ENCODE measurements at places on chromosomes 4 and X.

- DNase-seq, result no peak
Observed at GRCh38 chr4:15893962-15894361, 44.6 kb downstream of the FGFBP1 start.

DNA sequence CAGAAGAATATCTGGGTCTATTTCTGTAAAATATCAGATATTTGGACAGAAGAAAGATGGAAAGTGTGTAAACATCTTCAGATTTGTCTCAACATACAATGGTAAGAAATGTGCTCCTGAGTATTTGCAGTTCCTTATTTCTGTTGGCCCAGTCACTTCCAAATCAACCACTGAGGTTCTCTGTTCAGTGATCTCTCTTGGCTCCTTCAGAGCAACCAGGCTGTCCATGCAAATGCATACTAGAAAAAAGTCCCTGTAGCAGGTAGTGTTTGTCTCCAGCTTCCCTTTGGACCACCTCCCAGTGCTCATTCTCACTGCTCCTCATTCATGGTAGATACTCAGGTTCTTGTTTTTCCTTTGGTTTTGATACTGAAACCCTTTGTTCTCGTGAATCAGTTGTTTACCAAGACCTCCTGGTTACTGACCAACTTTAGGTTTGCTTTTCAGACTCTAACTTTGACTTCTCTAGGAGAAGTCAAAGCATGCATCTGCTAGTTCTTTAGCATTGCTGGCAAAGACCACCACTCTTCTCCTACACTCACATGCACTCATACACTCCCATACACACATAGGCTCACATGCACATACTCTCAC lies 28.8 kb downstream of the ASIC5 start:
- DNase-seq, result no peak

DNA sequence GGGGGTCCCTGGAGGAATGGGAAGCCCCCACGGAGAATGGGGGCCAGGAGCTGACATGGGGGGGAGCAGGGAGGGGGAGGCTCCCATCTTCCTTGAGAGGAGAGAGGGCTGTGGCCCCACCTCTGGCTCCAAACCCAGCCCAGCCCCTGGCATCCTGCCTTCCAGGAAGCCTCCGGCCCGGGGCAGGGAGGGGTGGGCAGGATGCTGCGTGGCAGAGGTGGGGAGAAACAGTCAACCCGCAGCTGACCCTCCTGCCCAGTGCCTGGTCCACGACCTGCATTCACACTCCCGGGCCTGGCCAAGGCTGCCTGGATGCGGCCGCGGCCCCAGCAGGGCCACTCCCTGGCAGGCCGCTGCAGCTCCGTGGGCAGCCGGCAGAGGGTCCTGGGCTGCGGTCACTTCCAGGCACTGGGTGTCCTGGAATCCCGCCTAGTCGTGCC lies 39.0 kb downstream of the CPLX1 start:
- DNase-seq, result no peak

- DNase-seq, result no peak
Observed at GRCh38 chrX:104084534-104085277, 8.7 kb upstream of the TMSB15C start.

DNA sequence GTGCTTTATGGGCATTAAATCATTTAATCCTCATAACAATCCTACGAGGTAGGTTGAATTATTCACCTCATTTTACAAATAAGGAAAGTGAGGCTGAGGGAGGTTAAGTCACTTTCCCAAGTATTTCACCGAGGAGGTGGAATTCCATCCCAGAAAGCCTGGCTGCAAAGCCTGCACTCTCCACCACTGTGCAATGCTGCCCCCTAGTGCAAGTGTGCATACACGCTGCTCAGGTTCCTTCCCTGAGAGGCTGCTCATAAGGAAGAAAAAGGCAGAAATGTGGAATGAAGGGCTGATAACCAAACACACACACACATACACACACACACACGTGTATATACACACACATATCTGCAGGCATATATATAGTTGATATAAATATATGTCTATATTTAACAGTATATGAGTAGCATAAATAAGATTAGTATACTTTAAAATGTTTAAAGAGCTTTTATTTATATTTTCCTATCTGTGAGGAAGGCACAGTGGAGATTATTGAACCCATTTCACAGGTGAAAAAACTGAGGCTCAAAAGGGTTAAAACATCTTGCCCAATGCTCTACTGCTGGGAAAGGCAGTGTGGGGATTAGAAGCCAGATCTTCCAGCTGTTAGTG lies 714.5 kb upstream of the TENM3 start:
- DNase-seq, result no peak

DNA sequence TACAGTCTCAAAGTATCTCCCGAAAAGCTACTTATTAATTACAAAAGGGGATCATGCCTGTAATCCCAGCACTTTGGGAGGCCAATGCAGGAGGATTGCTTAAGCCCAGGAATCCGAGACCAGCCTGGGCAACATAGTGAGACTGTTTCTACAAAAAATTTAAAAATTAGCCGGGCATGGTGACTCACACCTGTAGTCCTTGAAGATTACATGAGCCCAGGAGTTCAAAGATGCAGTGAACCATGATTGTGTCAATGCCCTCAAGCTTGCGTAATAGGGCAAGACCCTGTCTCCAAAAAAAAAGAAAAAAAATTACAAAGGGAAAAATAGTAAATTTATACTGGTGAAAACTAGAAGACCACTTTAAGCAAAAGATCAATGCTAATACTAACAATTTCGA lies 3.3 kb upstream of the PORCN start:
- no peak for DNase-seq

DNA sequence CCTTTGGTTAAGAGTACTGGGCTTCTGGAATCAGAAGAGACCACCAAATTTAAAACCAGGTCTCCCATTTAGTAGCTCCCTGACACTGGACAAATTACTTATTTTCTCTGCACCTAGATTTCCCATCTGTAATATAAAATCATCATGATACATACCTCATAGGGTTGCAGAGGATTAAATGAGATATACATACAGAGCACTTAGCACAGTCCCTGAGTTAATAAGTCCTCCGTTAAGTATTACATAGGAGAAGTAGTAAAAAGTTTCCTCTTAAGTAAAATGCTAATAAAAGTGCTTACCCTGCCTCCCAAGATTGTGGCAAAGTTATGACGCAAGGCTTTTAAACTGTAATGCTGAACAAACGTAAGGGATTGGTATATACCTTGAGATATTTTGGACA lies 539 bp upstream of the CHIC1 start:
- no peak for DNase-seq

- DNase-seq, result no peak
Observed at GRCh38 chr4:53098681-53099121, 236.6 kb downstream of the RASL11B start.

- no peak for DNase-seq
Observed at GRCh38 chr4:120819805-120820437, 102.6 kb downstream of the PRDM5 start.

- DNase-seq, result no peak
Observed at GRCh38 chr4:56164907-56165306, 216.2 kb downstream of the CEP135 start.

GRCh38 chr4:60809486-60809800 lies 390.7 kb upstream of the ADGRL3 start:
- no peak for DNase-seq

- no peak for DNase-seq
Observed at GRCh38 chr4:98642991-98643426, 15.4 kb downstream of the TSPAN5 start.

- DNase-seq, result no peak
Observed at GRCh38 chr4:3489451-3489962, 26.4 kb downstream of the DOK7 start.

DNA sequence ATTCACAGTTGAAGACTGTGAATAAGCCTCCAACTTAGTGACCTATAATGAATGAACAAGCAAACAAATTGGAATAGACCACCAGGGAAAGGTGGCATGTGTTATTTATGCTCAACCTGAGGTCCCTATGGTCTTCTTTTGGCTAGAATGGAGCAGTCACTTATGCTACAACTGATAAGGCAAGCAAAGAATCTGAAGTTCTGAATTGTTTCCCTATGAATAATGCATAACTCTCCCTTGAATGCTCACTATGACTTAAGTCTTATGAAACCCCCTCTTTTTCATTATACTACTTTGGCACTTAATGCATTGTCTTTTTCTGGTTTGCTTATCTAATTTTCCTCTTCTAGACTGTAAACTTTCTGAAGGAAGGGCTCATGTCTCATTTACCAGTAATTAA lies 2.6 kb downstream of the GIMD1 start:
- no peak for DNase-seq

DNA sequence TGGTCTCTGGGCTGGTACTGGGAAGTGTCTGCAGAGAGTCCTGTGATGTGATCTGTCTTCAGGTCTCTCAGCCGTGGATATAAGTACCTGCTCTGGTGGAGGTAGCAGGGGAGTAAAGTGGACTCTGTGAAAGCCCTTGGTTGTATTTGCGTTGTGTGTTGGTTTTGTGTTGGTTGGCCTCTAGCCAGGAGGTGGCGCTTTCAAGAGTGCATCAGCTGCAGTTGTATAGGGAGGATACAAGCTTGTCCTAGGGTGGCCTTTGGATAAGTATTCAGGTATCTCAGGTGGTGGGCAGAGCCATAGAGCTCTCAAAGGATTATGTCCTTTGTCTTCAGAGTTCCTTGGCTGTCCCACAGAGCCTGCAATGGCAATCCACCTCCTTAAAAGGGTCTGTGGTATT lies 111.6 kb downstream of the MAGEB17 start:
- no peak for DNase-seq

- no peak for DNase-seq
Observed at GRCh38 chr4:87219632-87220093, 755 bp downstream of the KLHL8 start.

All from activated naive CD8-positive, alpha-beta T cell treated with anti-CD3 and anti-CD28 coated beads, Interleukin-2, amount 50 U/mL, for 16 hours (primary cell).